ENCODE measurements at places on chromosomes 4 and X.

GRCh38 chr4:156326246-156326645 is 372.6 kb upstream of the CTSO start:
- H3K27me3 ChIP-seq: no peaks in the 10 kb centered on the region
- H3K4me3 ChIP-seq: no peak overlapping the region
- H3K27ac ChIP-seq: no peak overlapping the region
- no peaks in the 10 kb centered on the region for H3K4me1 ChIP-seq
- DNase-seq: no peak
- no peaks in the 10 kb centered on the region for H3K36me3 ChIP-seq

GRCh38 chr4:40927074-40927473 is 177.3 kb downstream of the NSUN7 start:
- H3K27me3 ChIP-seq: peaks cover 24% of the 10 kb centered on the region
- peaks cover 12% of the 10 kb centered on the region for H3K4me1 ChIP-seq
- no peak overlapping the region for H3K4me3 ChIP-seq
- no peaks in the 10 kb centered on the region for H3K36me3 ChIP-seq
- no peak overlapping the region for H3K27ac ChIP-seq

DNA sequence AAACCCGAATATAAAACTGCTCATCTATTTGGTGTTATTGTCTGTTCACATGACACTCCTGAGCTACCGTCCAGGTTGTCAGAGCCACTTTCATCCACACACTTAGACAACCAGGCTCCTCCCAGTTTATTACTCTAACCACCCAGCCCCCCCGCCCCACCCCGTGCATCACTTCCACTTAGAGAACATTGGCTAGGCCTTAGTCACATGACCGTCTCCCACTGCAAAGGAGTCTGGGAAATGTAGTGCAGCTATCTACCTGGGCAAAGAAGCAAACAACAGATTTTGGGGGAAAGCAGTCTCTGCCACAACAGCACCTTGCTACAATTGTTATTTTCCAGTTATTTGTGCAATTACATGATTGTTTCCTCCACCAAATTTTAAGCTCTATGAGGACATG is 57.6 kb upstream of the RBPJ start:
- no peak overlapping the region for H3K4me3 ChIP-seq
- H3K4me1 ChIP-seq: peaks cover 3% of the 10 kb centered on the region
- no peak overlapping the region for H3K27ac ChIP-seq
- DNase-seq: no peak

DNA sequence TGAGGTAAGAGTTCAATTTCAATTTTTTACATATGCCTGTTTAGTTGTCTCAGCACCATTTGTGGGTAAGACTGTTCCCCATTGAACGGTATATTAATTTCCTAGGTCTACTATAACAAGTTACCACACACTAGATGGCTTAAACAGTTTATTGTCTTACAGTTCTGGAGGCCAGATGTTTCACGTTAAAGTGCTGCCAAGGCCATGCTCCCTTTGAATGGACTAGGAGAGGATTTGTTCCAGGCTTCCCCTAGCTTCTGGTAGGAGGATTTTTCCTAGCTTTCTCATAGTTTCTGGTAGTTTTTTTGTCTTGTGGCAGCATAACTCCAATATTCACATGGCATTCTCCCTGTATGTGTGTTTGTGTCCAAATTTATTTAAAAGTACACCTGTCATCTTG is 149.3 kb upstream of the CYSLTR1 start:
- no peak overlapping the region for H3K27ac ChIP-seq
- H3K36me3 ChIP-seq: no peaks in the 10 kb centered on the region
- no peaks in the 10 kb centered on the region for H3K27me3 ChIP-seq
- H3K4me1 ChIP-seq: no peaks in the 10 kb centered on the region
- no peak for DNase-seq

Data from activated CD4-positive, alpha-beta T cell treated with anti-CD3 and anti-CD28 coated beads, Interleukin-2, amount 10 ng/mL, durations not matched to agents 24 days and 14 days (primary cell).